ENCODE measurements at places on chromosomes 2 and 18.

- DNase-seq: no peak
Observed at GRCh38 chr2:212791569-212791968, 253.0 kb upstream of the ERBB4 start.

DNA sequence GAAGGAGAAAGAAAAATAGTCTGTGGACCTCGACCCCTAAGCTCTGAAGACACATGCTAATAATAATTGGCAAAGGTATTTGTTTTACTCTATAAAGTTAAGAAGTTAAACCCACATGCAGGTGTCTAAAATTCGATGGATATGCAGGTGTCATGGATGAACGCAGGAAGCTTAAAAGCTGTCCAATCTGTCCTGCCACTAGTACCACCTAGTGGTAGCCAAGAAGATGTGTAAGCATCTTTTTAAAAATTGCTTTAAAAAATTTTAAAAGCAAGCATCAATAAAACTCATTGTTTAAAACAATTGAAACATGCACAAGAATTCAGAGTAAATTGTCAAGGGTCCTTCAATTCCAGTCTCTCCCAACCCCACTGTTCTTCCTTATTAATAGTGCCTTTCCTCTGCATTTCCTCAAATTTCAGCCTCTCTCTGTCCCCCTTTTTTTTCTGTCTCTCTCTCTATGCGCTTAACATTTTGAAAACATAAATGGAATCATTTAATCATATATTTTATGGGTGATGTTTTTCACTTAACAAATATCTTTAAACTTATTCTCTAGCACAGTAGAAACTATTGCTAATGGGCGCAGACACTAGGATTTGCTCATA lies 30.6 kb upstream of the PPP3R1 start:
- no peak for DNase-seq

DNA sequence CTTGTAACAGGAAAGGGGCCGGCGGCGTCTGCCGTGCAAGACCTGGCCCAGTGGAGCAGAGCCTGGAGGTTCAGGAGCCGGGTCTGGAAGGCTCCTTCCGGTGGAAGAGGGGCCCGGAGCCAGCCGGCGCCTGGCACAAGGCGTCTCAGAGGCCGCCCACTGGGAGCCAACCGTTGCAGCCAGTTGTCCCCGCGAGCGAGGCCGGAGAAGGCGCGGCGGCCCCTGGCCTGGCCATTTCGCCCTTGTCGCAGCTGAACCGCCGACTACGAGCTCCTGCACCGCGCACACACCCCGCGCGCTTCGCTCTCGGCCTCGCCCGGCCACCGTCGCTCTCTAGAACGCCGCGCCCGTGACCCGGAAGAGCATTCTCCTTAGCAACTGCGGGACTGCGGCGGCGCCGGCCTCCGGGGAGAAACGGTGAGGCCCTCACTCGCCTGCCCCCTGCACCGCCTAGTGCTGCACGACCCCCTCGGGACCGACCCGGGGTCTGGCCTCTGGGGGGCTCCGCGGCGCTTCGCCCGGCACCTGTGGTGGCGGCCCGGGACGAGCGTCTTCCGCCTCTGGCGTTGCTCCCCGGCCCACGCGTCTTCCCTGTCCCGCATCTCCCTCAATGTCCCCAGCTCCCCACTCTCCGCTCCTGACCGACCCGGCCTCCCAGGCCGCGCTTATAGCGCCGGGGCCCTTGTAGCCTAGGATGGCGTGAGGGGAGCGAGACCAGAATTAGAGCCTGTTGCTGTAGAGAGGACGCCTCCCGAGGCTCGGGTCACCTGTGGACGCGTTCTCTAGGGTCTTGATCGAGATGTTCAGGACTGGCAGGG lies at the start of gene DIS3L2:
TSS of gene DIS3L2 (plus strand) at position 365 of the 818 bp plus-strand sequence. CDS start 53,215 bp downstream, outside the sequence.
- DNase-seq: peak; percentile 79

- no peak for DNase-seq
Observed at GRCh38 chr2:85619617-85620016, 3.6 kb downstream of the USP39 start.

GRCh38 chr18:70416496-70416895 lies 127.7 kb downstream of the SOCS6 start:
- DNase-seq: no peak

DNA sequence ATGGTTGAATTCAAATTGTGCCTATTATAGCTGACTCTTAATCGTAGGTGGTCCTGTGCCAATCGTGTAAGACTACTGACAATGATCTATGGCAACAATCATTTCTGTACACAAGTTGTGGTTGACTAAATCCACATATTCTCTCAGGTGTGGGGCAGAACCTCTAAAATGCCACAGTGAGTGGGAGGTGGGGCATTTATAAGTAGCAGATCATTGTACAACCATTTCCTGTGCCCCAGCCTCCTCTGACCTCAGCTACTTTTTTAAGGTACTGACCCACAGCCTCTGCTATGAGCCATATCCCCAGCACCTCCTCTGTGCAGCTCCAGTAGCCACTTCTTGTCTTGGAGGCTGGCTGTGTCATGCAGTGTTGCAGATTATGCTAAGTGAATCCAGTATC lies 48.6 kb upstream of the RAPH1 start:
- peak; percentile 67 for DNase-seq

- DNase-seq: no peak
Observed at GRCh38 chr2:51813247-51813646, 781.3 kb upstream of the NRXN1 start.

DNA sequence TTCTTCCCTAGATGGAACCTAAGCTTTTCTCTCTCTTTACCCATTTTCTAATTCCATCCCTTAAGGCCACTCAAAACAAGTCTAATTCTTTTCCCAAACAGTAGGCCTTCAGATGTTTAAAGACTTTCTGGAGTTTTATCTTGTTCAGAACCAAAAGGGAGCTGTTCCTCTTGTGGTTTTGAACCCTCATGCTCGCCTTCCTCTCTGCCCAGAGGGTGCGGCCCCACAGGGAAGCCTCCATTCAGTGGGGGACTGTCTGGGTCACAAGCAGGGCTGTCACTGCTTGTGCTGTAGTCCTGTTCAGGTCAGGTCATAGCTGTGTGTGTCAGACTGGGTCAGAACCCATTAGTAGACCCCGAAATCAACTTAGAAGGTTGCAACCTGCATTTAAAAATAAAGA lies 56.5 kb downstream of the TET3 start:
- no peak for DNase-seq

GRCh38 chr2:96967436-96967835 lies 18.9 kb downstream of the FAM178B start:
- DNase-seq: no peak

- DNase-seq: no peak
Observed at GRCh38 chr2:43852196-43852730, 13.5 kb downstream of the ABCG8 start.

GRCh38 chr2:58313926-58314325 lies 72.8 kb upstream of the FANCL start:
- DNase-seq: no peak

GRCh38 chr2:137942833-137943677 lies 21.2 kb upstream of the HNMT start:
- no peak for DNase-seq

DNA sequence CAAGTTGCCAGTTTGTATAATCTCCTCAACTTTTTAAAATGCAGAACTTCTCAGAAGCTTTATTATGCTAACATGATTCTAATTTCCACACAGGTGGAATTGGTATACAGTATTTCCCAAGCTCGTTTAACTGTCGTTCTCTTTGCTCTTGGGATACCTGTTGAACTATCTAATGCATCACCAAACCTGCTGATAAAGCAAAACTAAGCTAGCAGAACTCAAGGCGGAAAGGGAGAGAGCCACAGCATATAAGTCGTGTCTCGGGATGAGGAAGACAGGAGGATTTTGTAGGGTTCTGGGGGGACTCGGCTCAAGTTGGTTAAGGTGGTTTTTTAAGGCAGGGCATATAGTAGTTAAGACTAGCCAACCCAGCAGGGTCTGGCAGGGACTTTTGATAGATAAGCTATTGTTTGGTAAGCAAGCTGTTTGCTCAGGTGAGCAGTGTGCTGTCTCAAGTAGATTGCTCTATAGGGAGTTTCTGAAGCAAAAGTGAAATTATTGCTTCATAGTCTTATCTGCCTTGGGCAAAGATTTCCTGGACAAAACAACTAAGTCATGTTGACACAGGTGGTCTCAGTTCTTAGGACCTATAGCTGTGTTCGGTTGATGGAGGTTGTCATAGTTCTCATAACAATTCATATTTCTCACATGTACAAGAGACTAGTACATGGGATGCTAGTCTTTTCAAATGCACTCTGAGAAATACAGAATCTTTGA lies 28.2 kb upstream of the CHRNA1 start:
- no peak for DNase-seq

DNA sequence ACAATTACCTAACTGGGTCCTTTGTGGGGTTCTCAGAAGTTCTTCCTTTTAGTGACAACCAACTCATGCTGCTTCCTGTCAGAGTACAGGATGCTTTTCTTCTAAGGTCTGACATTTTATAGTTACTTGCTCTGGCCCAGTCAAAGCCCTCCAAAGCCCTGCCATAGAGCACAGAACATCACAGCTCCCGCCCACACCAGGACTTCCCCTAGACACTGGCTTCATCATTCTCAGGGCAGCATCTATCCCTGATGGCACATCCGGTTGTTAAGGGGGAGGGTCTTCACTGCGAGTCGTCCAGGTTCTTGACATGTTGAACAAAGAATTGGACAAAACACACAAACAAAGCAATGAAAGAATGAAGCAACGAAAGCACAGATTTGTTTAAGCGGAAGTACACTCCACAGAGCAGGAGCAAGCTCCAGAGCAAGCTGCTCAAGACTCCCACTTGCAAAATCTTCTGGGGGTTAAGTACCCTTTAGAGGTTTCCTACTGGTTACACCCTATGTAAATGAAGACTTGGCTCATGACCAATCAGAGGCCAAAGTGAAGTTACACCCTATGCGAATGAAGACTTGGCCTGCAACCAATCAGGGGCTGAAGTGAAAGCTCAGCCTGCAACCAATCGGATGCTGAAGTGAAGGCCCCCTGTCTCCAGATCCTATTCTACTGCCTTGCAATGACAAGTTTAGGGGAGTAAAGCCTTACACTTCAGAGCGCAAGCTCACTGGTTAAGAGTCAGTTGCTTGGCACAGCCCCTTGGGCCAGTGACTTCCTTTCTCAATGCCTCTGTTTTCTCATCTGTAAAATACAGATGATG lies 79.0 kb downstream of the HDAC4 start:
- DNase-seq: peak; percentile 78

- DNase-seq: peak; percentile 79
Observed at GRCh38 chr2:8608411-8608954, 73.4 kb upstream of the ID2 start.

DNA sequence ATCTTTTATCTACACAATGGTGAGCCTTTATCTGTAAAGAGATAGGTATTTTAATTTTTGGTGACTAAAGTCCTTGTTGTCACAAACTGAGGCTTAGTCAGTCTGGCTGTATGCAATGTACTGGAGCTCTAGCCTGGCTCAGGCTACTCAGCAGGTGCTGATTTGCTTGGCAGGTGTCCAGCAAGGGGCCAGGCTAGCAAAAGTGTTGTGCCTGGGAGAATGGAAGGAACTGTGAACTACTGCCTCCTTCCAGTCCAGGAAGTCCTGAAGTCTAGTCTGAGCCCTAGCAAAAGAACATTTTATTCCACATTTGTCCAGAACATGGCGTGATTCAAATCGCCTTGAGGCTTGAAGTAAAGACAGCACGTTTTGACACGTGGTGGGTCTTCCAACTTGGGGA lies 260.5 kb downstream of the CCDC85A start:
- no peak for DNase-seq

DNA sequence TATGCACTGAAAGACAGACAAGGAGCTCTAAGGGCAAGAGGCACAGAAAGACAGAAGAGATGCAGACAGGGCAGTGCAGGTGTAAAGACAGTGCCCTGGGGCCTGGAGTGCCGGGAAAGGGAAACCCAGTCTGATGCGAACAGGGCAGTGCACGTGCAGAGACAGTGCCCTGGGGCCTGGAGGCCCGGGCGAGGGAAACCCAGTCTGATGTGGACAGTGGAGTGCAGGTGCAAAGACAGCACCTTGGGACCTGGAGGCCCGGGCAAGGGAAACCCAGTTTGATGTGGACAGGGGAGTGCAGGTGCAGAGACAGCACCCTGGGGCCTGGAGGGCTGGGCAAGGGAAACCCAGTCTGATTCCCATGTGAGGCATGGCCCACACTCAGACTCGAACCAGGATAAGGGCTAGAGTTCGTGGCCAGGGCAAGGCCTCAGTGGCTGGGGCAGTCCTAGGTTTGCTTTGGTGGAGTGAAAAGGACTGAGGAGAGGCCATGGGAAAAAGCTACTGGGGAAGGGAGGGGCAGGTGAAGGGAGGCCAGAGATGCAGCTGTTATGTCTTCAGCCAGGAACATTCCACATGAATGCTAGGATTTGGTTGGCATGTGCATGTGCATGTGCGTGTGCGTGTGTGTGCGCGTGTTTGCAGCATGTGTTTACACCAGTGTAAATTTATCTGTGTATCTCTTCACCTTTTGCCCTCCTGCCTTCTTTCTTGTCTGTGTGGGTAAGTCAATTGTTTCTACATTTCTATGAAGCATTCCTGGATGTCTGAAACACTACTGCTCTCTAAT lies 39.1 kb upstream of the DNMT3A start:
- DNase-seq: no peak

DNA sequence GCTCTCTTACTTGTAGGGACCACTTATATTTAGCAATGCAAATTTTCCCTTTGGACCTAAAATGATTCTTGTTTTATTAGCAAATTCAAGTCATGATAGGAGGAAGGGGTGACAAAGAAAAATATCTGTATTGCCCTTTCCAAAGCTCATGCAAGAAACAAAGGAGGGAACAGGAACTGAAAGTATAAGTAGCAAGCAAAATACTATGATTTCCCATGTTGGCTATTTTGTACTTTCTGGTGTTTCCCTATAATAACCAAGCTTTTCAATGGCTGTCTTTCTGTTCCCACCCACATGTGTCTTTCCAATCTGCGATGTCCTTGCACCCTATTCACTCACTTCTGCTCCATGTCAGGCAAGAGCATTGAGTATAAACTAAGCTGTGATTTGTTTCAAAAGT lies 279.7 kb downstream of the RNF144A start:
- no peak for DNase-seq

- DNase-seq: no peak
Observed at GRCh38 chr2:98556344-98557033, 51.8 kb downstream of the COA5 start.

DNA sequence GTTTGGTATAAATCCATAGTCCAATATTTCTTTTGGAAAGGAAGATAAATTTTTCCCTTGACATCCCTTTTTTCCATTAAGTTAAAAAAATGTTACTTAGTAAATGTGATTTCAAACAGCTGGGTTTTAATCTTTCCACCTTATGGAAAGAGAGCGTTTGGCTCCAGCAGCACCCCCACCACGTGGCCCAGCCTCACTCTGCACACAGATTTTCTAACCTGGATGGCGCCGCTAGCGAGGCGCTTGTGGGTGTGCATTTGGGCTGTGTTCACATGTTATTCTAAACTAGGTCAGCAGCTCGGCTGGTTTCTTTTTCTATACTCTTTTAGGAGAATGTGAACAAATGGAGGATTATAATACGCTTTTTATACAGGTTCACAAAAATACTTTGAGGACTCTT lies 218.0 kb downstream of the LDLRAD4 start:
- DNase-seq: no peak

GRCh38 chr2:128809259-128809636 lies 490.6 kb upstream of the HS6ST1 start:
- no peak for DNase-seq

All from T-helper 2 cell treated with Interferon-gamma antibody and Interleukin-4, amounts not matched to agents 5 μg/mL and 100 μg/mL, for 36 hours (primary cell).